GM23338 (cell line): ENCODE measurements at places on chromosomes 4 and X.
A peak's percentile ranks its signal among the peaks of the same experiment; 100 is the strongest.

DNA sequence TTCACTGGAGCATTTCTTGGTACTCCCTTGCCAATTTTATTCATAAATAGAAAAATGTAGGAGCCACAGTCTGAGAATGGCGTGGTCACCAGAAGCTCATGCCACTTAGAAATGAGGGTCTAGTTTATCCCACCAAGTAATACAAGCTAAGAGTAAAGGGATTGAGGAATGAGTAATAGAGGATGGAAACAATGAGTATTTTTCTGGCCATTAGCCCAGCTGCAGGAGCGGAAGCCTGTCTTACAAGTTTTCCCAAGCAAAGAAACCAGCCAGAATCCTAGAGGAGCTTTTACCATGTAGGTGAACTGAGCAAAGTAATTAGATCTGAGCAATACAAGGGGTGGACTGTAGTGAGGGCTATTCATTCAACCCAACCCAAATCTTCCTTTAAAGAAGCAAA lies 160.7 kb upstream of the NPY2R start:
- no peak for DNase-seq

GRCh38 chr4:156347412-156348075 lies 393.9 kb upstream of the CTSO start:
- peak; percentile 17 for DNase-seq

GRCh38 chr4:14925471-14925870 lies 76.8 kb upstream of the CPEB2 start:
- DNase-seq: no peak

GRCh38 chr4:30716158-30716557 lies 4.0 kb upstream of the PCDH7 start:
- DNase-seq: peak; percentile 69

GRCh38 chr4:26319467-26319948 lies 1.3 kb upstream of the RBPJ start:
- peak; percentile 99 for DNase-seq

DNA sequence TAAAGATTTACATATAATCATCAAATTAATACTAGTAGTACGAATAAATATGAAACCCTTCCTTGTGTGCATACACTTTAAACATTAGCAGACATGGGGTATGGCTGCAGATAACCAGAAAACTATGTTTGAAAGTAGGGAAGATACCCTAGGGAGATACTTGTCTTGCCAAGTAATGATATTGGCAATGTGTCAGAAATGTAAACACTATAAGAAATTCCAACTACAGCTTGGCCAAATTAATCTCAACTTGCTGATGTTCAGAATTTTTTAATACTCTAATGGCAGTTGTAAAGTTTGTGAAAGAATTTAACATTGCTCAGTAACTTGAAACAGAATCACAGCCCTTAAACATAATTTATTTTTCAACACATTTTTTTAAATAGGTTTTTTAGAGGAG lies 27.4 kb upstream of the HPGD start:
- DNase-seq: no peak

DNA sequence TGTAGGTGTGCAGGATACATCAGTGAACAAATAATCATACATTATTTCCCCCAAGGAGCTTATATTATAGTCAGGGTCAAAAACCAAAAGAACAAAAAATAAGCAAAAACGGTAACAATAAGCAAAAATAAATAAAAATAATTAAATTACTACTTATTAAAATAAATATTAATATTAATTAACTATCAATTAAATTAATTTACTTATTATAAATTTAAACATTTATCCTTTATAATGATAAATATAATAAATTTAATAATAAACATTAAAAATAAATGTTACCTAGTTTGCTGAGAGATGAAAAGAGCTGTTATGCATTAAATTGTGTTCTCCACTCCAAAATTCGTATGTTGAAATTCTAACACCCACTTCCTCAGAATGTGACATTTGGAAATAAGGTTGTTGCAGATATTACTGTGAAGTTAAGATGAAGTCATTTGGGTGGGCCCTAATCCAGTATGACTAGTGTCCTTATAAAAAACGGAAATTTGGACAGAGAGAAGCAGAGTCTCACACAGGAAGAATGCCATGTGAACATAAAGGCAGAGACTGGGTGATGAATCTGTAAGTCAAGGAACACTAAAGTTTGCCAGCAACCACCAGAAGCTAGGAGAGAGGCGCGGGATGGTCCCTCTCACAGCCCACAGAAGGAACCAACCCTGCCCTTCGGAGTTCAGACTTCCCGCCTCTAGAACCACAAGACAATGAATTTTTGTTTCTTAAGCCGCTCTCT lies 67.2 kb upstream of the IBSP start:
- DNase-seq: no peak

DNA sequence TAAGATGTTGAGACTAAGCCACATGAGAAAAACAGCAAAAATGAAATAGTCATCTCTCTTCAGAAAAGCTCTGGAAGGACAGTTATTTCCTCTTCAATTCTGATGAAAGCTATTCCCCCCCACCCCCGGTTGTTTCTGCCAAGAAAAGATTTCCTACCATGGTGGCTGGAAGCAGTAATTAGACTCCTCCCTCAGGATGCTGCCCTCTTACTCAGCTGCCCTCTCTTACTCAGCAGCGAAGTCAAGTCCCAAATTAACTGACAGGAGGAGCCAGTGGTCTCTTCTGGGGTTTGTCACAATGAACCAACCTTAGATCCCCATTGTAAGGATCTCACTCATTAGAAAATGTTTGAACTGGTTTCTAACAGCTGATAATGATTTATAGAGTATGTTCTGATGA lies 38.0 kb downstream of the GPM6B start:
- DNase-seq: peak; percentile 30

GRCh38 chr4:73776321-73776729 lies 36.0 kb downstream of the CXCL8 start:
- no peak for DNase-seq

DNA sequence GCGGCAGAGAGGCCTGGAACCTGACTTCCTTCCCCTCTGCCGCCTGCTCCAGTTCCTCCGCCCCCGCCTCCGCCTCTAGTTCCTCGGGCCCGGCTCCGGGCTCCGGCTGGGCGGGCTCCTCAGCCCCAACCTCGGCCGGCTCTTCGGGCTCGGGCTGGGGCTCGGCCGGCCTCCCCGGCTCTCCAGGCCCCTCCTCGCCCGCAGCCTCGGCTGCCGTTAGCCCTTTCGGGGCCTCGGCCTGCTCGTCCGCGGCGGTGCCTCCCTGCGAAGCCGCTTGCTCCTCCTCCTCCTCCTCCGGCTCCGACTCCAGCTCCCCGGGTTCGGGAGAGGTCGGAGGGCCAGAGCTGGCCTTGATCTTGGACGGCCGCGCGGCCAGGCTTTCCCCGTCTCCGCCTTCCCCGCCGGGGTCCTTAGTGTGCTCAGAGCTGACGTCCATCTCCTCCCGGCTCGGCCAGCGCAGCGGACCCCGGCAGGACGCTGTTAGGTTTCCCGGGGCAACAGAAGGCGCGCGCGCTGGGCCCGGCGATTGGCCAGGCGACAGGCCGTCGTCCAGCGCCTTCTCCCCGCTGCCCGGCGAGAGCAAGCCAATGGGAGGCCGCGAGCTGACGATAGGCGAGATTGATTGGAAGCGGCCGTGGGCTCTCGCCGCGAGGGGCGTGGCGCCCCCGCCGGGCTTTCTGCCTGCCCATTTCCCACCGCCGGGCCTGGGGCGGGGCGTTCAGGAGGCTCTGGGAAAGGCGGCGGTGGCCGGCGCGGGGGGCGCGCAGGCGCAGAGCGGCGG lies 479 bp upstream of the TADA2B start:
- peak; percentile 98 for DNase-seq

- peak; percentile 36 for DNase-seq
These were observed 282.5 kb downstream of the ZIC3 start for GRCh38 chrX:137848266-137848905.

DNA sequence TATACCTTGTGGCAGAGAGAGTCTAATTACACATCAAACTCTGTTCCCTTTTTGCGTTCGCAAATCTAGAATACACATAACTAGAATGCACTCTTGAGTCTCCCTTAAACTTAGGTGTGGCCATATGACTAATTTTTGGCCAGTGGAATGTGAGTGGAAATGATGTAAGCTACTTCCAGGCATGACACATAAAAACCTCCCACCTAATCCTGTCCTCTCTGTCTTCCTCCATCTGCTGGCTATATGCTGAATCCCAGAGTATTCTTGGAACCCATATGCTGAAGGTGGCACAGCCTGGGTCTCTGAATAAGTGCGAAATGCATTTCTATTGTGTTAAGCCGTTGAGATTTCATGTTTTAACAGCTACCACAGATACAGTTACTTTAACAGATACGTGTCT lies 269.9 kb upstream of the NRK start:
- DNase-seq: no peak

DNA sequence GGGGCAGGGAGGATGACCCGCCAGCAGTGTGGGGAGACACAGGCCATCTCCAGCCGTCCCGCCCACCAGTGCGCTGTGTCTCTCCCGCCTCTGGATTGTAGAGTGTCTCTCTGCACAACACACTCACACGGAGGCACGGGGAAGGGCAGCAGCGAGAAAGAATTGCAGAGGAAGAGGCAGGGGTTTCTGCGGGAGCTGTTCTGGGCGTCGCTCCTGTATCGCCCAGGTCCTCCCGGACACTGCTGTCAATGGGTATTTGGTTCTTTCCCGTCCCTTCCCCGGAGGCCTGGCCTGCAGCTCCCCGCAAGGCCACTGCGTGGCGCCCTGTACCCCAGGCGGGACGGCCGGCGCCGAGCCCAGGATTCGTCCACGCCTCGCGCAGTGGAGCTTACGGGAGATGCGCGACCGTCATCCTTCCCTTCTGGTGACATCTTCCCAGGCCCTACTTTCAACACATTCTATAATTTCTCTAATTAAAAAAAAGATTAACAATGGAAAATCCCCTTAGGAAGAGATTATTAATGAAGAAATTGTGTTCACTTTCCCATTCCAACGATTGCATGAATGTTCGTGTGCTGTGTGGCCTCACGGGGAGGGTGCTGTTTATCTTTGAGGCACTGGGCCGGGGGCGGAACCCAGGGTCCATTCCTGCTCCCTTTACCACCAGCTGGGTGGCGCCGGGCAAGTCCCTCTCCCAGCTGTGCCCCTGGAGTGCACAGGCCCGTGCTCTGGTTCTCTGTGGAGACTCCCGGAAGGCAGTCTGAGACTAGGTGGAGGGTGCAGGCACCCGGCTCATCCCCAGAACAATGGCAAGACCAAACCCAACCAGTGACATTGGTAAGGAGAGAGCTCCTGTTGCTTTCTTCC lies 95.7 kb downstream of the CPZ start:
- DNase-seq: peak; percentile 86

DNA sequence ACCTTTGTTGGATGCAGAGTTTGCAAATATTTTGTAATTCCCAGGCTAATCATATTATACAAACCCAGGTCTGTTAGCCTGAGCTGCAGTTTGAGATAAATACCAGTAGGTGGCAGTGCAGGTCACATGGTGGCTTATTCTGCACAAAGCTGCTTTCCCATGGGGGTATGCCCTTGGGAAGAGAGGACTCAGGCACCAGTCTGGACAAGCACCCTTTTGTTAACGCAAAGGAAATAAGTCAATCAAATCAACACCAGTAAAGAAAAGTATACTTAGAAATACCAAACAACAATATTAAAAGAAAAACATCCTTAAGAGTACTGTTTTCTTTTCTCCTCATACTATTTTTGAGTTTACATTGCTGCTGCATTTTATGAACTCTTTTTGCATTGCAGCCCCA lies 389.0 kb upstream of the ZFP42 start:
- peak; percentile 77 for DNase-seq

GRCh38 chrX:143788265-143788664 lies 67.7 kb upstream of the SPANXN2 start:
- peak; percentile 1 for DNase-seq

DNA sequence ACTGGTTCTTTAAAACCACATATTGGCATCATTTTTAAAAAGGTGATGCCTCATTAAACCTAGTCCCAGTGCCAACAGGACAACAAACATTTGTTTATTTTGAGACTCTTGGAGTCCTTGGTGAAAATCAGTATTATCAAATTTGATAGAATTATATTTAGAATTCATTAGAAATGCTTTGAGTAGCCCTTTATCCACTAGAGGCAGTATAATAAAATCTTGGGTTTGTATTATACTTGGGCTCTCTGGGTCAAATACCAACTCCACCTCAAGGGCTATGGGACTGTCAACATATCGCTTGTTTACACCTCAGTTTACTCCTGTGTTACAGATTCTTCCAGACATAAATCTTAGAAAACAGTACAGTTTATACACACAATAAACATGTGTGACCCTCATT lies 335.7 kb upstream of the FSTL5 start:
- peak; percentile 30 for DNase-seq

DNA sequence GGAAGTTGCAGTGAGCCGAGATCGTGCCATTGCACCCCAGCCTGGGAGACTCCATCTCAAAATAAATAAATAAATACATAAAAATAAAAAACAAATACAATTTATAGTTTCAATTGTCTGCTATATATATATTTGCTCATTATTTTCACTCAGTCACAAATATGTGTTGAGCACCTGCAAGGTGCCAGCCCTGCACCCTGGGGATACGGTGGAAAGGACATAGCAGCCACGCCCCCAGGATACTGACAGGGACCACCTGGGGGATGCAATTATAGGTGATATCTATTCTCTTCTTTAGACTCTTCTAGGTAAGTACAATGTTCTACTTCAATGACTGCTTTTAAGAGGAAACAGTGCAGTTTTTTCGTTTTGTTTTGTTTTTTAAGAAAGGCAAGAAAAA lies 85.0 kb downstream of the JAKMIP1 start:
- no peak for DNase-seq

DNA sequence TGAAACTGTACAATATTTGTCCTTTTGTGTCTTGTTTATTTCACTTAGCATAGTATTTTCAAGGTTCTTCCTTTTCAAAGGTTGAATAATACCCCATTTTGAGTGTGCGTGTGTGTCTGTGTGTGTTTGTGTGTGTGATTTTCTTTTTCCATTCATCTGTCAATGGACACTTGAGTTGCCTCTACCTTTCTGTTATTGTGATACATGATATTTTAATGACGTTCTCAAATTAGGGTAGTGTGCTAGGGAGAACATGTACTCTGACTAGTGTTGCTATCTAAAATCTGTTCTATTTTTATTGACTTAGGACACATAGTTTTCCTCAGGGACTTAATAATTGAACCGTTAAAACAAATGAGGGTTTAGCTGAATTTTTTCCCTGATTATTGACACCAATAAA lies 9.9 kb downstream of the MMRN1 start:
- no peak for DNase-seq

GRCh38 chrX:17869580-17869979 lies 8.5 kb upstream of the RAI2 start:
- no peak for DNase-seq
